HT-29 (cell line): ENCODE measurements at places on chromosomes 5 and 9. TPM values are rescaled to one million over a fixed set of nuclear protein-coding genes. Genes with fewer than 3 reads are reported as not detected.

The FLT4 gene
- 0.31 TPM in 1 of 2 replicates, not detected in the other for total RNA-seq

The FOXD4L4 gene
- not detected in 2 replicates for total RNA-seq

The AIF1L gene
- total RNA-seq: 0.69 and 0.73 TPM in 2 replicates

The PCDHA13 gene
- total RNA-seq: not detected in 2 replicates
